NCI-H187 (cell line): ENCODE measurements at places on chromosomes 3 and 15.

- DNase-seq, result no peak
These were observed 1.3 kb downstream of the CPNE4 start for GRCh38 chr3:132033471-132033870.

- no peak for DNase-seq
These were observed 41.9 kb downstream of the PLD1 start for GRCh38 chr3:171768281-171768900.

DNA sequence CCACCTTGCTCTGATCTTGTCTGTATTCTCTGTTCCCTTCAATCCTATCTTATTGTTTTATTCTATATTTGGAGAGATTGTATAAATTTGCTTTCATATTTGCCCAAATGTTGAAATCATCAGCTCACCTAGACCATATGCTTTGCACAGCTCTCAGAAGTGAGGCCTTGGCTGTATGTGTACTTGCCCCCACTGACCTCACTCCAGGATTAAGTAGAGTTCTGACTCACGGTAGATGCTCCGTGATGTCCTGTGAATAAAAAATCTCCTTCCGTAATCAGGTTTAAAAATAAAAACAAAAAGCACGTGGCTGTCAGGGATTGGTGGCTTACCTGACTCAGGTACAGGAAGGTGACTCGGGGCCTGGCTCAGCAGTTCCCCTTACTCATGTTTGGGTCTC, 162.2 kb downstream of the RYR3 start:
- DNase-seq, result no peak

GRCh38 chr15:80289528-80290495, 37.8 kb upstream of the CTXND1 start:
- no peak for DNase-seq

DNA sequence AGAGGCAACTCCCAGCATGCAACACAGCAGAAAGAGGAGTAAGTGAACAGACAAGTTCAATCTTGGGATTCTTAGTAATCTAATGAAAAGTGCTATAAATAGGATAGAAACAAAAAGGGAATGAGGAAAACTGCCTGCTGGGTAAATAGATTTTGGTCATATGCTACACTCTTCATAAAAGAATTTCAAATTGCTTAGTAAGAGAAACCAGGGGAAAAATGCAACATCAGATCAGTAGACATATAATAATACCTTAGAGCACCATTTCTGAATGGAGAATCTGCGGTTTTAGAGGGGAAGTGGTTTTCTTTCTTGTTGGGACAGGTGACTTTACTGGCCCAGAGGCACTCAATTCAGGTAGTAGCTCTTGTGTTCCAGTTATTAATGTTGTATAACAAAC, 13.4 kb upstream of the TBC1D5 start:
- no peak for DNase-seq

DNA sequence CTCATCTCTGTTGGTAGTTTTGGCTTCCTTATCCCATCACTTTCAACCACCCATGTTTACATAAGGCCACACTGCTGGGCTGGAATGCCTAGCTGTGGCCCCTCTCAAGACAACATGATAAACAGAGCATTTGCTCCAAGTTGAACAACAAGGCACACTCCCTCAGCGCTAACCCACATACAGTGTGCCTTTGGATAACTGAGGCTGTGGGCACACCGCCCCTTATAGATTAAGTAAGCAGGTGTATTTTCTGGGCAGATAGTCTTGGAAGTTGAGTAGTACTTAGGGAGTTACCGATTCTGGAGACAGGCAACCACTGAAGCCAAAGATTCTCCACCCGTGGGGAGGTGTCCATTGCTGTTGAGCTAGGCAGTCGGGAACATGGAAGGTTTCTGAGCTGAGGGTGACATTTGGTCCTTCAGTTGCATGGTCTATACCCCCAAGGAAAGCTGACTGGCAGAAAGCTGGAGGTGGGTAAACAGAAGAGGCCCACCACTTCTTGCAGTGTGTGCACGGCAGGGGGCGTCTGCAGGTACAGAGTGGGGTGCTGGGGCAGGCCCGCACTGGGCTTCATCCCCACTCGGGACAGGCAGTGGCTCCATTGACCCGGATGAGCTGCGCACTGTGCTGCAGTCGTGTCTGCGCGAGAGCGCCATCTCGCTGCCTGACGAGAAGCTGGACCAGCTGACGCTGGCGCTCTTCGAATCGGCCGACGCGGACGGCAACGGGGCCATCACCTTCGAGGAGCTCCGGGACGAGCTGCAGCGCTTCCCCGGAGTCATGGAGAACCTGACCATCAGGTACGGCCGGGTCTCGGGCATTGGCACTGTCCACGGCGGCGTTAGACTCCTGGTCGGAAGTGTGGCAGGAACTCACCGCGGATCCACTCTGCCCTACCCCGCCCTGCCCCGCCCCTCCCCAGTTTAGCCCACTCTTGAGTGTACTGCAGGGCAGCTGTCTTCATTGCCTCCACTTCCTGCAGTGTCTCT, 16.8 kb downstream of the NOX5 start:
- DNase-seq, result no peak

DNA sequence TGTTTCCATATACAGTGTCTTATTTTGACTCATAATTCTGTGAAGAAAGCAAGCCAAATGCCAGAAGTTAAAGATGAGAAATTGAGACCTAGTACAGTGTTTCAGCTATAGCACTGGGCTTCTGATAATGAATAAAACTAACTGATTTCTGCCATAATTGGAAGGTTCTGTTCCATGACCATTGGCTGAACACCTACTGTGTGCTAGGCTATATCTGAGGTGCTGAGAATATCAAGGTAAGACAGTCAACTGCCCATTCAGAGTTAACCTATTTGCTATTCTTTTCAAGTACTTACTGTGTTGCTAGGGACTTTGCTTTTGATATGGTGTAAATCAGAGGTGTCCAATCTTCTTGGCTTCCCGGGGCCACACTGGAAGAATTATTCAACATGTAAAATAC, 73.4 kb downstream of the LHFPL4 start:
- no peak for DNase-seq

GRCh38 chr3:103002425-103003176, 567.8 kb downstream of the ZPLD1 start:
- DNase-seq, result no peak

- no peak for DNase-seq
These were observed 179.7 kb upstream of the BHLHE40 start for GRCh38 chr3:4799266-4800256.

- no peak for DNase-seq
These were observed 9.0 kb downstream of the MYD88 start for GRCh38 chr3:38147421-38147820.
